ENCODE measurements at places on chromosomes 4 and X. TPM values are rescaled to one million over a fixed set of nuclear protein-coding genes. Genes with fewer than 3 reads are reported as not detected.

The VGLL1 gene
- not detected for total RNA-seq

The GABRB1 gene
- not detected for total RNA-seq

The CDX4 gene
- total RNA-seq = not detected

The TBX22 gene
- total RNA-seq = not detected

The SMR3B gene
- total RNA-seq = not detected

The PPEF1 gene
- not detected for total RNA-seq

The PDLIM3 gene
- 42.7 TPM for total RNA-seq
